Activated T-helper 17 cell treated with anti-CD3 and anti-CD28 coated beads, Interleukin-2, amount 50 U/mL, for 72 hours (primary cell): ENCODE measurements at places on chromosomes 3 and 15.
A peak's percentile ranks its signal among the peaks of the same experiment; 100 is the strongest.

DNA sequence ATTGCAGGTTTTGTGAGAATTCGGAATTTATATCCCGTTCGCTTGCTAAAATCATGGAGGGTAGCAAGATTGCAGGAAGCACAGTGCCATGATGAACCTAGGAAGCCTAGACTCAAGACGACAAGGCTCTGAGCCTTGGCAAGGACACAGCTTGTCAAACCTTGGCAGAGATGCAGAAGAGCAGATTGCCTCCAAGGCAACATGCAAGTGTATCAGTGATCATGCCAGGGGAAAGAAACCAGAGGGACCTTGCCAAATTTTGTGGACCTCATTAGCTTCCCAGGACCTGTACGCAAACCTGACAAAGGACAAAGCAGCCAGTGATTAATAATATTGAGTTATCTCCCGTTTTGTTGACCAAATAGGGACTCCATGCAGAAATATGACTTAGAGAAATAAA lies 159.7 kb downstream of the GOLIM4 start:
- no peak for ATAC-seq

DNA sequence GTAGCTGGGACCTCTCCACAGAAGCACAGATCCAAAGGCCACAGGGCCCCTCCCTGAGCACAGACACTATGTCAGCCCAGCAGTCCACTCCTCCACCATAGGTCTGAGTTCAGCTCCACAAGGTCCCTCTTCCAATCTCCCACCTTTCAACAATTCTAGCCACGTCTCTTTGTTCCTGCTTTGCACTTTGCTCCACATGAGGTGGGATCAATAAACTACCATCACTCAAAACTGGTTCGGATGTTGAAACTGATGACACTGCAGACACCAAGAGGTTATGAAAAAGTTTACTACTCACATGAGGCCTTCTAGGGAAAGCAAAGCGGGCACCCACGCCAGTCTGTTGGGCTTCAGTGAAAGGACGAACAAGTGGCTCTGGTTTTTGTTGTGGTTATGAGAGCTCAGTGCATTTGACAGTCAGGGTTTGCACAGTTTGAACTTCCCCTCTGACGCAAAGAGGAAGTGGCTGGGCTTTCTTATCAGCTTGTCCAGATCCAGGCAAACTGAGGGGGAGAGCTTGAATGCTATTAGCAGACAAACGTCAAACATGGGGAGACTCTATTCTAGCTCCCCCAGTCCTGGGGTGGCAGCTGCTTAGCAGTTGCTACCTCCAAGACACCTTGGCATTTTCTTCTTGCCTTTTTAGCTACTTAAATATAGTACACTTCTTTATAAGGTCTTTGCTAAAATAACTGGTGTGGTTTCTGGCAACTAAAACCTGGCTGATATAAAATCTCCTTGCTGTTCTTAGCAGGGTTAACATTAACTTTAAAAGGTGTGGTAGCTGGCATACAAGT lies 37.8 kb downstream of the ZNF445 start:
- peak; percentile 96 for ATAC-seq

DNA sequence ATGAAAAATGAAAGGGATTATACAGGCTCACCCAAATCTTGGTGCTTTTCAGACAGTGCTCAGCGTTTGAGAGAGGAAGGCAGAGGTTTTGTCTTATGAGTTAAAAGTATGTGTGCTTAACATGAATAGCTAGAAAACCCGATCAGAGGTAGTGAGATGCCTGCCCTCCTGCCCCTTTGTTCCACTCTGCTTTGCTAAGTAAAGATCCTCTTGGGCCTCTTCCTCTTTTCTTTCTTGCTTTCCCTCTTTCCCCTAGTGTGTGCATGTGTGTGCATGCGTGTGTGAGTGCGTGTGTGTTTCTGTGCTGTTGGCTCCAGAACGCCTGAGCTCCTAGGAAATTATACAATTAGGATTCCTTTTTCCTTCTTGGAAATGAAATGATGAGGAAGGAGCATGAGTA lies 261.3 kb upstream of the NR2E3 start:
- no peak for ATAC-seq

DNA sequence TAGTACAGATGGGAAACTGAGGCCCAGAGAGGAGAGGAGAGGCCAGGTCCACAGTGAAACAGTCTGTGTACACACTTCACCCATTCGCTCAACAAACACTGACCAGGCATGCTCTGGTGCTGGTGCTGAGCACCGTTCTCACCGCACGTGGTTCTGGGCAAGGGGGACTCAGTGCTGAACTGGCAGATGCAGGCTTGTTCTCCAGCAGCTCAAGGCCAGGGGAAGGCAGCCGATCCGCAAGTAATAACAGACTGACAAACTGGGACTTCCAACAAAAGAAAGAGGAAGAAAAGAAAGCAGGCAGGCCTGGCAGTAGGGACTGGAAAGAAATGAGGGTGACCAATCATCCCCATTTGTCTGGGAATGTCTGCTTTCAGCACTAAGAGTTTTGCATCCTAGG lies 25.6 kb upstream of the LINGO1 start:
- no peak for ATAC-seq

DNA sequence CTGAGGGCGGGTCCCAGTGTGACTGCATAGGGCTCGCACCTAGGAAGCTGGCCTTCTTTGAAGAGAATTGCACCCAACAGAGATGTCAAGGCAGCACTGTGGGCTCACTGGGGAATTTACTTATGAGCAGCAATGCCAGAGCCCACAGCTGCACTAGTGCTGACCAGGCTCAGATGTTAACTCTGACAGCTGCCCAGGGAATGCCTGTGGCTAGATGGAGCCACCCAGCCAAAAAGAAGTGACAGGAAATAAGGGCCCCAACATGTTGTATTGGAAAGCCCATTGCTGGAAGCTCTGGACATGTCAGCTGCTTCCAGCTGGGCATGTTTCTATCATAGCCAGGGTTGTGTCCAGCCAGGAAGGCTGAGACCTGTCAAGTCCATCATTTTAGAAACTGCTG lies 90.9 kb upstream of the ZNF280D start:
- no peak for ATAC-seq

GRCh38 chr3:99159220-99159762 lies 257.8 kb upstream of the DCBLD2 start:
- ATAC-seq, result no peak

- no peak for ATAC-seq
Observed at GRCh38 chr3:160635213-160635612, 41.7 kb upstream of the ARL14 start.

DNA sequence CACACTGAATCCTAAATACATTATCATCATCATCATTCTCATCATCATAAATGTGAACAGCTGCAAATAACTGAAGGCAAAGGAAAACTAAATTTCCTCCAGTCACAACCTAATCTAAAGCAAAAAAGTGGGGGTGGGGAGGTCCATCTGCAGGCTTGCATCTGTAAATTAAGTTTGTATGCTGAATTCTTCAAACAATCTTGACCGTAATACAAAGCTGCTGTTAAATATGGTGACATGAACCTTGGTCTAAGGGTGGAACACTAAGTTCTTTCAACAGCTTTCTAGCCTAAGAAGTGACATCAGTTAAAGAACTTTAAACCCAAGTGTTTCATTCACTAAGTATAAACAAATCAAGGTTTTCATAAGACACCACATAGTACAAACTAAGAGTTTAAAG lies 4.3 kb downstream of the LRRFIP2 start:
- no peak for ATAC-seq

DNA sequence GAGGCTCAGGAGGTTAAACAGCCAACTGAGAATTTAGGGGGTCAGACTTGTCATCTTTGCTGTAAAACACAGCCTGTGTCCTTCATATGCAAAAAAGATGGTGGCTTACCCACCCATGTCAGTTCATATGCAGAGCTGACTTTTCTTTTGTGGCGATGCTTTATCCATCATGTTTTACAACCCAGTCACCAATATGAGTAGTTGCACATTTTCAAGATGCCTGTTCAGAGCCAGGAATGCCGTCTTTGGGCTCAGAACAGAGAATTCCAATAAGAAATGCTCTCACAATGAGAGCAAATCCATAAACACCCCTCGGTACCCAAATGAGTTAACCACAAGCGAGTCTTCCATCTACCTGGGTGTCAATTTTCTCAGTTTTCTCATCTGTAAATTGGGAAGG lies 83.6 kb downstream of the TIGIT start:
- ATAC-seq, result no peak

DNA sequence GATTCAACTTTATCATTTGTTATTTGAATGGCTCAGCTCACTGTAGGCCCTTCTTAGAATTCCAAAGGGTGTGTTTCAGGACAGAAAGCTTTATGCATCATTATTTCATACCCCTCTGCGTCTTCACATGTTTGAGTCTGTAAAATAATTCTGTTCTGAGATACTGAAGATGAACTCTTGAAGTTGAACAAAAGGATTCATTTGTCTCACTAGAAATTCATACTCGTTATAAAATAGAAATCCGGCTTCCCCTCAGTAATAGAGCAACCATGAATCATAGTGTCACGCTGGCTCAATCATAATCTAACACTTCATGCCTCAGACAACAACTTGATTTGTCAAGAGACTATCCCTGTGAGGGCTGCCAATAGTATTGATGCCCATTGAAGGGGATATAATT lies 1015.4 kb upstream of the SEMA6D start:
- ATAC-seq, result no peak

DNA sequence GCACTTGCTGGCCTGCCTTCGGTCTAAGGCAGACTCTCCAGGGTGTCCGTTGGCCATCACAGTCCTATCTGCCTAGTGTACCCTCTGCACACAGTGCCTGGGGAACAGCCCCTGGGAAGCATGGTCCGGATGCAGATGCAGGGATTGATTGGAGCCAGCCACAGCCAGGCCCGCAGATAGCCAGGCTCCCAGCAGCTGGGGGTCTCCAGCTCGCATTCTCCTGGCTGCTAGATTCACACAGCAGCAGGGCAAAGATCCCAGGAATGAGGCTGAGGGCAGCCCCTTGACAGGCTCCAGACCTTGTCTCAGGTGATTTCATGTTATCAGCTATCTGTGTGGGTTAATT lies 41.4 kb downstream of the IRAK2 start:
- ATAC-seq, result no peak

- peak; percentile 93 for ATAC-seq
Observed at GRCh38 chr3:45870099-45870498, 16.2 kb upstream of the CCR9 start.

- ATAC-seq, result no peak
Observed at GRCh38 chr15:34311563-34311962, 26.0 kb downstream of the SLC12A6 start.

- peak; percentile 3 for ATAC-seq
Observed at GRCh38 chr15:101200181-101200580, 51.7 kb downstream of the CHSY1 start.

- ATAC-seq, result peak; percentile 80
Observed at GRCh38 chr3:101848754-101849713, at the start of gene NFKBIZ. TSS of gene NFKBIZ (plus strand) at chr3:101849514. CDS start at chr3:101849629, 115 bp downstream.

- ATAC-seq, result no peak
Observed at GRCh38 chr3:66083096-66083678, 44.5 kb upstream of the MAGI1 start.

- no peak for ATAC-seq
Observed at GRCh38 chr3:98809557-98809956, 46.4 kb downstream of the ST3GAL6 start.

- no peak for ATAC-seq
Observed at GRCh38 chr3:170909129-170909903, 879 bp upstream of the EIF5A2 start.

DNA sequence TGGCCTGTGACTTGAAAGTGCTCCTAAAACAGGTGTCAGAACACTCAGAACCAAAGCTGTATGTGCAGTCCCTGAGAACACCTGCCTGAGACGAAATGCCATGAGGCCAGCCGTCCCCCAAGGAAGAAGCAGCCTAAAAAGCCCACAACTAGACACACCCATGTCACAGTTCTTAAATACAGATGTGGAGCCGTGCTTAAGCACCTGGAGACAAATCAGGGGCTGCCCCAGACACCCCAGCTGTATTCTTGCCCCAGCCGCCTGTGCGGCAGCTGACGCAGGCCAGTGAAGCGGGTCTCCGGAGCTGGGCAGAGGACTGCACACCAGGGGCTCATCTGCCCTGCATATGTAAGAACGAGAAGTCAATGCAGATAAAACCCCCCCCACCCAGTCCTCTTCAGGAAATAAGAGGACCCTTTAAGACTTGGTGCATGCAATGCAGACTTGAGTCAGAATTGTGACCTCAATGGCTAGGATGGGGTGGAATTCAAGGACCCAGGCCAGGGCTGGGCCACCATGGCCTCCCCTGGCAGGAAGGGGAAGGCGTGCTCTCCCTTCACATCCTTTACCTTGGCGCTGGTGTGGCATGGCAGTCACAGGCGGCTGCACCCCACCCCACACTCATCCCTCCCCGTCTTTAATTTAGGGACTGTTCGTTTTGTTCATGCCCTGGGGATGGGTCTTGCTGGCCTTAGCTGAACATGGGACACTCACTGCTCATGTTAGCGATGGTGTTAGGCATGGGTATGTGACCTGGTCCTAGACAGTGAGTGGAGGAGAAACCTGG lies 27.7 kb upstream of the PLXNA1 start:
- no peak for ATAC-seq

DNA sequence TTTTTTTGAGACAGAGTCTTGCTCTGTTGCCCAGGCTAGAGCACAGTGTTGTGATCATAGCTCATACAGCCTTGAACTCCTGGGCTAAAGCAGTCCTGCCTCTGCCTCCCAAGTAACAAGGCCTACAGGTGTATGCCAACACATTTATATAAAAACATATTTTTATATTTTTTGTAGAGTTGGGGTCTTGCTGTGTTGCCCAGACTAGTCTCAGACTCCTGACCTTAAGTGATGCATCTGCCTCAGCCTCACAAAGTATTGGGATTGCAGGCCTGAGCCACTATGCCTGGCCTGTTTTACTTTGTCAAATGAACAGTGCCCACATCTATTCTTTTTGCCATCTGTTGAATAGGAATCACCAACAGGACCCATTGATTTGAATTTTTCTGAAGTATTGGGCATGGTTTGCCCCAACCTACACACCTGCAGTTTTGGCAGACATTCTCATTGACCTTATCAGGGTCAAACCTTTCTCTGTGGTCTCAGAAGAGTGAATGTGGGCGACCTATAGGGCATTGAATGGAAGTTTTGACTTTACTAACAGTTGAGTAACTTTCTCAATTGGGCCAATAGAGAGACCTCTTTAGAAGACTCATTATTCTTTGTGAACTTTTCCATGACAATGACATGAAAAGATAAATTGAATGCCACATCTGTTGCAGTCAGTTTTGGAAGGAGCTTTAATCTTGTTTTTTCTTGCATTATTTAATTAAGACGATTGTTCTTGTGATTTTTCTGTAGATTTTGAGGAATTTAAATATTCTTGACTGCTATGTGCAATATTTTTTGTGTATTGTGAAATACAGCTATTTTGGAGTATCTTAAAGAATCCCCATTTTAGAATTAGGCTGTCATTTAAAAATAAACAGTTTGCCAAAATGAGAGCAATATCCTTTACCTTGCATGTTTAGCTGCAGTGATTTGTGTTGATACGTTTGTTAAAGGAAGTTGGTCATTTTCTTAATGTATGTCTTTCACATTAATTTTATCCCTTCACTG lies 2.7 kb downstream of the IREB2 start:
- ATAC-seq, result peak; percentile 46

DNA sequence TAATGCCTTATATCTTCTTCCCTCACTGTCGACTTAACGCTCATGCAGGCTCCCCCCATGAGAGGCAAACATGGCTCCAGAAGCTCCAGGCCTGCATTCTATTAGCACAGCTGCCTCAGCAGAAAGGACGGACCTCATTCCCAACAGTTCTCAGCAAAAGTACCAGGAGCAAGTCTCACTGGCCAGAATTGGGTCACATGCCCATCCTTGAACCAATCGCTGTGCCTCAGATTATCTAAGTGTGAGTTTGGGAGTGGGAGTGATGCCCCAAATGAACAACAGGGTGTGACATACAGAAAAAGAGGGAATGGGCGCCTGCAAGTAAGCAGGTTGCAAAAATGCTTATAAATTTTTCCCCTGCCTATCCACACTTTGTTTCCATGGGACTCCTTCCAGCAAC lies 4.3 kb upstream of the RAD18 start:
- ATAC-seq, result no peak

GRCh38 chr3:53775834-53776251 lies 70.4 kb downstream of the CHDH start:
- no peak for ATAC-seq
